ENCODE measurements at places on chromosomes 5 and 9.

DNA sequence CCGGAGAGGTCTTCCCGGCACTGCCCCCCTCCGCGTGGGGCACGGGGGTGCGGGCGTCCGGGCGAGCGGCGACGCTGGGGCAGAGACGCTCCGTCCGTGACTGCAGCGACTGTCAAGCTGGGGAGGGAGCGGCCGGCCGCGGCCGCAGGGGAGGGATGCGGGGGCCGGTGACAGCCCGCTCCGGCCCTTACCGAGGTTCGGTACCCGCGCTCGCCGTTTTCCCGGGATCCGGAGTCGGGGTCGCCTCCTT, 400 bp downstream of the KDM4C start:
- DNase-seq = no peak

DNA sequence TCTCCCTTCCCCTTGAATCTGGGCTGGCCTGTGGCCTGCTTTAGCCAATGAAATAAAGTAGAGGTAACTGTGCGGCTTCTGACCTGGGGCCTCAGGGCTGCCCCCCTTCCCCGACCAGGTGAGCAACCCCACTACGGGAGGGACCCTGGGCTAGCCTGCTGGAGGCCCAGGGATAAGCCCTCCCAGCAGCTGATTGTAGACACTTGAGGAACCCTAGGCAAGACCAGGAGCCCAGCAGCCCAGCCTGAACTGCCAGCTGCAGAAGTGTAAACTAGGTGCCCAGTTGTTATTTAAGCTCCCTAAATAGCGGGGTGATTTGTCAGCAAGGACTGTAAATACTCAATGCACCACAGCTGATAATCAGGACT, 41.3 kb downstream of the RAPGEF1 start:
- DNase-seq = no peak

DNA sequence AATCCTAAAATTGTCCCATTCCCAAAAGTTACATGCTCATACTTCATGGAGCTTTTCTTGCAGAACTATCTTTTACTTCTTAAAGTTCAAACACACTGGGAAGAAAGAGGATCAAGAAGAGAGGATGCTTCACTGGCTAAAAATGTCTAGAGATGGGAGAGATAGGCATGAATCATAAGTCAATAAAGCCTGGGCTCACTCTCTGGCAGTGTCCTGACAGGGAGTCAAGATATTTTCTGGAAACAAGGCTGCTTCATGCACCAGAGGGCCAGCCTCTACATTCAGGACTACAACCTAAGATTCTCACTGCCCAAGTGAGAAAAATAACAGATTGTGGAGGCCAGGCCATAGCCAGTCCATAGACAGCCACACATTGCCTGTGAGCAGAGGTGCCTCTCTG, 1358.4 kb downstream of the EFNA5 start:
- DNase-seq = no peak

GRCh38 chr9:22036866-22037626, 27.9 kb upstream of the CDKN2B start:
- DNase-seq = no peak

DNA sequence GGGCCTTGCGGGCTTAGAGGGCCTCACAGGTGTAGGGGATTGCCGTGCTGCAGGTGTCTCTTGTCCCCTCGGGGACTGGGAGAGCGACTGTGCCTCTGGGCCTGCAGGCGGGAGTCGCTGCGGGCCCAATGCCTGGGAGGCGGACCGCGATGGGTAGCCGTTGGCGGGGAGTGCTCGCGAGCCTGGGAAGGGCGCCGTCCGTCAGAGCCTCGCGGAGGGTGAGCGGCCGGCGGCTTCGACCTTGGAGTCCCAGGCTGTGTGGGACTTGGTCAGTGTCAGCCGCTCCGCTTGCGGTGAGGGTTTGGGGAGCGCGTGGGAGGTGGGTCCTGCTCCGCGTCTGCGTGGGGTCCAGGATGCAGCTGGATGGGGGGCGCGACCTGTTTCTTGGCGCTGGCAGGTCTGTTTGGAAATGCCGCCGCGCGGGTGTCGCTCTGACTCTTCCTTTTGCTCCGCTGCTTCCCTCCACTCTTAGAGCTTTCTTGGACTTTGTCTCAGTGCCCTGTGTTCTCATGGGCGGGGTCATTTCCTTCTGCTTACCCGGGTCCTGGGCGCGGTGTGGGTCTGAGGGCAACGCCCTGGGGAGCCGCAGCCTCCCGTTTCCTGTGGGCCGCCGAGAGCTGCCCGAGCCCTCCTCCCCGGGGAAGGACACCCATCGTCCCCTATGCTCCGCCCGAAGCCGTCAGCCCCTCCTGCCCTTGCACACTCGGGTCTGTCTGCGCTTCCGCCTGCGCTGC, 88.9 kb upstream of the CACNA1B start:
- DNase-seq = no peak

GRCh38 chr5:3350781-3351180, 244.9 kb upstream of the IRX1 start:
- no peak for DNase-seq

DNA sequence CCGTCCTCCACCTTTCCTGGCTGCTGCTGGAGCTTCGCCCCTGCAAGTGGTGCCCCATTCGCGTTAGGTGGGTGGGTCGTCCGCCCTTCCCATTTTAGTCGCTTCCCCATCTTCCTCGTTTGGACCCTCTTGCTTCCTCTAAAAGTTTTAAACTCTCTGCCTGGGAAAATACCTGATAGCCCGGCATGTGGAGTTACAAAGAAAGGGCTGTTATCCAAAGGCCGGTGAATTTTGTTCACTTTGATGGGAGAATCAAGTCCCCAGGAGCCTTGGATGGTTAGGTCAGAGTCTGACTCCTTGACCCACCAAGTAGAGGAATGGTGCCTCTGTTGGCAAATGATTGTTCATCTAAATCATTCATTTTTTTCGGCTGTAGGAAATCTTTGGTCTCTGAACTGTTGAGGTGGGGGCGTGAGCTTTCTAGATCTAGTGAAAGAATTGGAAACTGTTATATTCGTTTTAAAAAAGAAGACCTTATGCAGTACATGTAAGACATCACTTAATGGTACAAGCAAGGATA, 29.5 kb upstream of the APC start:
- no peak for DNase-seq

Data from activated naive CD4-positive, alpha-beta T cell treated with anti-CD3 and anti-CD28 coated beads for 36 hours (primary cell).